ENCODE measurements at places on chromosomes 7 and 10.

DNA sequence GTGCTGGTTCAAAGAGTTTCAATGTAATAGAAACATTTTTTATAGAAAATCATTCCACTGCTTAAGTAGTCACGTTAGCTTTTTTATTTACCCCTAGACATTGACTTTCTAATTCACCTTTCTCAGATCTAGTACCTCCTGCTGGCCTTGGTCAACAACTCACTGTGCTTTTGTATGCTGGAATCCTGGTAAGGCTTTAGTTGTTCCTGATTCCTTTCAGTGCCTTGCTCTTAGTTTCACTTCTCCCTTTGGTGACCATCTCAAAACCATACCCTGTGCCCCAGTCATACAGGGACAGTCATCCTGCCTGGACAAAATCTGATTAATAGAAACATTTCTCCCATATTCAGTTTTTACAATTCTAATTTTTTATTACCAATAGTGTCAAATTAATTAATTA lies 130.2 kb downstream of the GPR37 start:
- DNase-seq: no peak

- DNase-seq: peak; percentile 17
Observed at GRCh38 chr10:101237982-101238731, 8.9 kb upstream of the LBX1 start.

- DNase-seq: no peak
Observed at GRCh38 chr7:121307021-121307574, 21.7 kb upstream of the WNT16 start.

DNA sequence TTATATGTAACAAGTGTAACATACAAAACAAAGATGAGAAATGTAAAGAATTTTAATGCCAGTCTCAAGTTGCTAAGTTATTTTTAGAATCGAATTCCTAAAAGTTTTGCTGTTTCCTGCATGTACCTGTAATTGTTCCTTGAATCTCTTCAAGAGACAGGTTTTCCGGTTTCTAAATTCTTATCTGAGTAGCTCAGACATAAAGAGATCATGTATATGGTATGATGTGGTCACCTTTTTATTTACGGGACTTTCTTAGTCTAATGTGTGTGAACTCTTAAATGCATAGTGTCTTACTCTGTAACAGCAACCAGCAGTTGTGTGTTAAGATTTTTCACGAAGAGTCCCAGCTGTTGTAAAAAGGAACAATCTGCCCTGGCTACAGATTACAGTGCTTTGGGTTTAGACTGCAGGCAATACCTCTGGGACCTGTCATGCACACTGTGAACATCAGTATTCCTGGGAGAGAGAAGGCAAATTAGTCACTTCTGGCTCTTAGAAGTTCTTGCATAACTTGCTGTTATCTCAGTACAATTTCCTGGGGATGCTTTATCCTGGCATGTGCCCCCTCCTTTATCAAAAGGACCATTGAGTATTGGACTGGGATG lies 263.4 kb downstream of the BICC1 start:
- no peak for DNase-seq

DNA sequence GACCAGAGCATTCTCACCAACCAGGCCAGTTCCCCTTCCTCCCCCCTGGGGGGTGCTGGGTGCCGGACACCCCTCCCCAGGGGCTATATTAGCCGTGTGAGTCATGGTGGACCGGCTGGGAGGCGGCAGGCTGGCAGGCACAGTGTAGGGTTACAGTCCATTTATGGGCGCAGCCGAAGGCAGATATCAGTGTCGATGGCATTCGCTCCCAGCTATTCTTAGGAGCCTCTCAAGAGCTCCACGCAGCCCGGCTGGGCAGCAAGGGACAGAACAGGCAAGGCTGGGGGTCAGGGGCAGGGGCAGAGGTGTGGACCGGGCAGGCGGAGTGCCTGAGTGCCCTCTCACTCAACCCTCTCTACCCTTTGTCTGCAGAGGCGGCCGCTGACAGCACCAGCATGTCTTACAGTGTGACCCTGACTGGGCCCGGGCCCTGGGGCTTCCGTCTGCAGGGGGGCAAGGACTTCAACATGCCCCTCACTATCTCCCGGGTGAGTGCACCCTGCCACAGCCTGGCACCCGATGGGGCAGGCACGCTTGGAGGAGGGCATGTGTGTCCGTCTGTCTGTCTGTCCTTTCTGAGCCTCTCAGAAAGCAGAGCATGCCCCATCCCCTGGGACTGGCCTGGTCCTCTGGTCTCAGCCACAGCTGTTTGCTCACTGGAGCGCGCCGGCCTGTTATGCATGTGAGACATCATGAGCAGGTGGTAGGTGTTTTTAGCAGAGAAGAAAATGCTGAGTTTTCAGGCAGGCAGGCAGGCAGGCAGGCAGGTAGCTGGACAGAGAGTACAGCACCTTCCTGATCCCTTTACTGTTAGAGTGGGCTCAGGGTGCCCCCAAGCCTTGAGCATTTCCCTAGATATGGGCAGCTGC lies at the start of gene LDB3:
Gene LDB3, plus strand, starts transcription at position 215 of the 869 bp plus-strand sequence. Its CDS starts 181 bp downstream, at position 396.
- DNase-seq: peak; percentile 29

- DNase-seq: no peak
Observed at GRCh38 chr7:133412942-133413341, 160.1 kb downstream of the EXOC4 start.

- peak; percentile 36 for DNase-seq
Observed at GRCh38 chr7:92837000-92837749, 802 bp upstream of the CDK6 start.

DNA sequence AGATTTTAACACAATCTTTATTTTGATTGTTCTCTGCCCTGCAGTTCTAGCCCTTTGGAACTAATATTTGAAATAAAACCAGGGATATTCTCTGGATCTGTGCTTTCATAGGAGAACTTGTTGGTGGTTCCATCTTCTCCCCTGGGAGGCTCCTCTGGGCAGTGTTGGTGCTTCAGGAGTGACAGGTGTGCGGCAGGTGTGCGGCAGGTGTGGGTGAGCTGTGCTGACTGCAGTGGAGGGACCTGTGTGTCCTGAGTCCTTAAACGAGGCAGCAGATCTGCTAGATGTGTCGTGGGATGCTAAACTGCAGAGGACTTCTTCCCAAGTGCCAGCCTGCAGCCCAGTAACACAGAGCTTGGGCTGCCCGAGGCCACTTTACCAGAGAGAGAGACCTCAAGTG lies 98.4 kb downstream of the LYZL1 start:
- no peak for DNase-seq

GRCh38 chr10:71748671-71749191 lies 24.6 kb downstream of the VSIR start:
- peak; percentile 56 for DNase-seq

GRCh38 chr7:597348-598178 lies 77.9 kb upstream of the PDGFA start:
- no peak for DNase-seq

- DNase-seq: no peak
Observed at GRCh38 chr10:35540296-35541164, 64.6 kb upstream of the GJD4 start.

- DNase-seq: no peak
Observed at GRCh38 chr10:114552050-114552449, 106.0 kb downstream of the ABLIM1 start.

DNA sequence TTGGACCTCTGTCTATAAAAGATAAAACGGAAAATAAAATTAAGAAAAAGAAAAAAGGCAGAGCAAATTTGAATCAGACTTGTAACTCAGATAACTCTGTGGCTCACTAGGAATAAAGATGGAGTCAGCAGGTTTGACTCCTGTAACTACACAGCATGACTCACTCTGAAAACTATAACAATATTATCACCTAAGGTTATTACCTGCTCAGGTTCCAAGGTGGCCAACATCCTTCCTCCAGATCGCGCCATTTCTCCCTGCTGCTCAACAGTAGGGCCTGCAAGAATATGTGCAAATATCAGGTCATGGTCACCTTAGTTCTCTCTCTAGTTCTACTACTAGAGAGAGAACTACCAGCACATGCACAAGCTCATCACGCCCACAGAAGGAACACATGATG lies 30.0 kb downstream of the ALDH18A1 start:
- DNase-seq: peak; percentile 70

DNA sequence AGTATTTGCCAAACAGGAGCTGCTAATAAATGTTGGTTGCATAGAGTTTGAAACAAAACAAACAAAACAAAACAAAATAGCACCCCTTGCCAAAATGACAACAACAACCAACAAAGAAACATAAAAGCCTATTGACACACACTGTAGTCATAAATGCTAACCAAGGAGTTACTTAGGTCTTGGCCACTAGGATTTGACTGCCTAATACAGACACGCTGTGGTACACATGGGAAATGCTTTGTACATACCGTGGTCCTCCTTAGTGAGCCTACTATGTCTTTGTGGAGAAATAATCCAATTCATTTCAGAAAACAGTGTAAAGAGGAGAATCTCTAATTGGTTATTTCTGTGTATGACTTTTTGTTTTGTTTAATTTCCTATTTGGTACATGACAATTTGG lies 53.2 kb upstream of the MTPN start:
- no peak for DNase-seq

DNA sequence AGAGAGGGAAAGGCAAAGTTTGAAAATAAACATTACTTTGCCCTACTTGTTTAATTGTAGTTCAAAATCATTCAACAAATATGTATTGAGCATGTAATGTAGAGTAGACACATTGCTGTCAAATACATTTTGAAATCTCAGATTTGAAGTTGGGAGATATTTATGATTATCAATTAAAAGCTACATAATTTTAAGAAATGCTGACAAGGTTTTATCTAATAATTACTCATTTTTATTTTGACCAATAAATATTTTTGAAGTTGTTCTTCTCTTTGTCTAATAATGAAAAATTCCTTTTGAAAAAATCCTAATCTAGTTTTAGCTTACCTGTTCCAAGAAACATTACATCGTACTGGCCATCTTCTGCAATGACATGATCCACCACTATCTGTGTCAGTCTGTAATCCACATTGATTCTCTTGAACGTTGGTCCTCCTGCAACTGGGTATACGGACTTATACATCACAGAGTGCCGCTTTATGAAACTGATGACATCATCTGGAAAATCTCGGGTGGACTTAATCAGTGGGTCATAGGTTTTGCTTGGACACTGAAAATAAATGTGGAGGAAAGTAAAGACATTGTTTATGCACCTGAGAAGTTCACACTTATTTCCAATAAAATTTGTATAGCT lies 164.7 kb downstream of the SEMA3D start:
- no peak for DNase-seq

GRCh38 chr7:142957723-142958122 lies 4.4 kb downstream of the KEL start:
- peak; percentile 47 for DNase-seq

DNA sequence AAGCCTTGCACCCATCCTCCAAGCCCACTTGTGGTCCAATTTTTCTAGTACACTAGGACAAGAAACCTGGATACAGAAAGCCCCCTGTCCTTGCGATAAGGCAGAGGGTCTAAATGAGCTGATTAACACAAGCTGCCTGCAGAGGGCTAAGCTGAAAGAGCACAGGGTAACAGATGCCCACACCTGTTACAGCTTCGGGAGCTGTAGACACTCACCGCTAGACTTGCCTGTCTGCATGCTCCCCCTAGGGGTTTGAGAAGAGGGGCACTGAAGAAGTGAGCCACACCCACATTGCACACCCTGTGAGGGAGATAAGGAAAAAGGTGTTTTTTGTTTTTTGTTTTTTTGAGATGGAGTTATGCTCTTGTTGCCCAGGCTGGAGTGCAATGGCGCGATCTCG lies 386.5 kb upstream of the AUTS2 start:
- DNase-seq: no peak

GRCh38 chr7:7351832-7352231 lies 169.5 kb downstream of the C1GALT1 start:
- DNase-seq: no peak

DNA sequence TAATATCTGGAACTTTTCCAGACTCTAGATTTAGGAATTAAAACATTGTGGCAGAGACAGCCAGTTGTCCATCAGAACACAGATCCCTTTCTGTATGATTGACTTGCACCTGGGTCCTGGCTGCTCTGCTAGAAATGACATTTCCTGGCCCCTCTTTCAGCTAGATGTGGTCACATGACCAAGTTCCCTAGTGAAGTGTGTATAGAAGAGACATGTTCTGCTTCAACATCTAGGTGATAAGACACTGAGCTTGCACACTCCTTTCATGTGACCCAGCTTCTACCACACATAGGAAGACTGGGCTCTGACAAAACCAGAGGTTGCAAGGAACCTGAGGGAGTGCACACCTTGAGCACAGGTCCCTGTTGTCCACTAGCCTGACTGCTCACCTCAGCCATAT lies 22.8 kb upstream of the DYNC1I1 start:
- DNase-seq: no peak

DNA sequence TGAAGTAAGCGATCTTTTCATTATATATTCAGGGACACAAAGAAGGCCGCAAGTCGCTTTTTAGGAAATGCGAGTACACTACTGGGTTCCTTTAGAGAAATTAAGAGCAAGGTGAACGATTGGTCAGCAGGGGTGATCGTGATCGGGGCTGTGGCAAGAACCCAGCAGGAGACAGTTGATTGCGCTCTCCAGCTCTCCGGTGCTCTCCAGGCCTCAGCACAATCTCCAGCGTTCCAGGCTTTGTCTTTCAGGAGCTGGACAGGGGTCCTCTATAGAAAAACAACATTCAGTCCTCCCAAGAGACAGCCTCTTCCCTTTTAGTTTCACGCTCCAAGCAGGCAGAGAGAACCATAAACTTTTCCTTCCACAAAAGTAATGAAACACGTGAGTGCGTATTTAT lies 170.5 kb upstream of the KLF6 start:
- no peak for DNase-seq

DNA sequence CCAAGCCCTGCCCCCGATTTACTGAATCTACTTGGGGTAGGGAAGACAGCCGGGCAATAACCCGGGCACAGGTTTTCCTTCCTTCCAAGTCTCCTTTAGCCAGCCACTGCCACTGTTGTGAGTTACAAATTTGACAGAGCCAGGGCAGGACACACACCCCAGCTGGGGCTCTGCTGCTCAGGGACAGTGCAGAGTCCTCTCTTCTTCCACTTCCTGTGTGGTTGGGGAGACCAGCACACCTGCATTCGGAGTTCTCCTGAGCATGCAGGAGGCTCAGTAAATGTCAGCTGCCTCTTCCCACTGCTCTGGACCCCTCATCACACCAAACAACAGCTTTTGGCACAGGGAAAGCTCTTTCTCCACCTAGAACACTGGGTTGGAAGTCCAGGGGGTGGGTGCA lies 21.3 kb downstream of the CHST15 start:
- DNase-seq: no peak

DNA sequence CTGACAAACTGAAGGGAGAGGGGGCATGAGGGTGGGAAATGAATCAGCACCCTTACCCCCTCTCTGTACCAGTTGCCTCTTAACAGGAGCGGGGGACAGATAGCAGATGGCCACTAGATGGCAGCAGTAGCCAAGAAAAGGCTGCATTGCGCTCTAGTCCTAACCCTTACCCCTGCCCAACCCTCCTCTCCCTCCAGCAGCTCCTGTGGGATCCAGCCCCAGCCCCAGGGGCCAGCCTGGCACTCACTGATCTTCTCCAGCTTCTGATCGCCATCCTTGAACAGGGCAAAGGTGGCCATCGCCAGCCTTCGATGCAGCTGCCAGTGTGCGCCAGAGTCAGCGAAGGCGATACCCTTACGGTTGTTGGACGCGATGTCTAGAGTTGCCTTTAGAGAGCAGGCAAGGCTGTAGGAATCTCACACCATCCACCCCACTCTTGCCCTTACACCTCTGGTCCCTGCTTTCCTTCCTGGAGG lies 2.2 kb downstream of the CYP17A1 start:
- DNase-seq: no peak

- DNase-seq: peak; percentile 89
Observed at GRCh38 chr10:983971-984655, 4.1 kb upstream of the GTPBP4 start.

- DNase-seq: peak; percentile 22
Observed at GRCh38 chr10:26437637-26438461, at the start of gene APBB1IP. TSS of gene APBB1IP (plus strand) at chr10:26438341. CDS start at chr10:26492327, 53,986 bp downstream.

Measured in large intestine (tissue), 12 donors.